ENCODE measurements at places on chromosomes 1 and 21.

- DNase-seq: no peak
These were observed 29.7 kb downstream of the MRPL39 start for GRCh38 chr21:25577424-25578055.

DNA sequence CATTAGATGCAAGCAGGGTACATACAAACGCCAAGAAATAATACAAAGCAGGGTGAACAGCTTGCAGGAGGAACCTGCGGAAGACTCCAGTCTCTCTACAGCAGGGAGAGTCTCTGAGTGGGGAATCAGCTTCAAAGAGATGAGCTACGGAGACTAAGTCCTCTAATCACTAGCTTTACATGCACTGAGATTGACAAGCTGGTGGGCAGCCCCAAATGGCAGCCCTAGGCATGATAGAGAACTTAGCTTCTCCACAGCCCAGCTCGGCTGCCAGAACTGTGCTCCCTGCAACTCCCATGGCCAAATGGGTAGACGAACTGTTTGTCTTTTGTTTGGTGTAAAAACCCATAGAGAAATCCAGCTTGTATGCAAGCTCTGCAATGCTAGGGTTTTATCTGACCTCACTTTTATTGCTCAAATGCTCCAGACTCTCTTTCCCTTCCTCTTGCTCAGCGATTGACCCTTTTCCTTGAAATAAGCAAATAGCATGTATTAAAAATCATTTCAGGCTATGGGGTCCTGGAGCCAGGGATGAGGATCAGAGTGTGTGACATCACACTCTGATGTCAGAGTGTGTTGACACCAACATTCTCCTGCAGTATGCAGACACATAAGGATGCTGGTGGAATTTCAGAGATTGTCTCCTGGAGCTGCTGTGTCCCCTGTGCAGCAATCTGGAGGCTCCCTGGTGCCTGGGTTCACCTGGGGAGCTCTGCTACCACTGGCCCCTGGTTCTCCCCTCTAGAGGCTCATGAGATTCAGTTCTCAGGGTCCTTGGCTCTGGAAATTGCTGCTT is 238.5 kb downstream of the TTLL7 start:
- DNase-seq: no peak

GRCh38 chr21:42431196-42431595 is 27.5 kb downstream of the UBASH3A start:
- DNase-seq: no peak

DNA sequence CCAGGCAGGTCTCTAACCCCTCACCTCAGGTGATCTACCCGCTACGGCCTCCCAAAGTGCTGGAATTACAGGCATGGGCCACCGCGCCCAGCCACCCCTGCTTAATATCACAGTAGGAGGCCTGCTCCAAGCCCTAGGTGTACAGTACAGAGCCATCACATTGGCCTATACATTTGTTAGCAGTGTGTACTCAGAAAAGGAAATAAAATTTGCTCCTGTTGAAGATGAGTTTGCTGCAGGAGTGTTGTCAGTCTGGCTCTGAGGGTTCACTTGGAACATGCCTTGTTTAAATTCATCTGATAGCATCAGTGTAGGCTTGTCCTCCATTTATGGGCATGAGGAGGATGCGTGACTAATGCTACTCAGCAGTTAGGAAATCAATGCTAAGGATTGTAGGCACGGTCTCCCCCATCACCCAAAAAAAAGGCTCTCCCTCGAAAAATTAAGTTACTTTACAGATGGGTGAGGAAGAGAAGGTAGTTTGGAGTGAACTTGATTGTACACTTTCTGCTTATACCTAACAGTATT is 4.6 kb upstream of the ENAH start:
- peak; percentile 91 for DNase-seq

DNA sequence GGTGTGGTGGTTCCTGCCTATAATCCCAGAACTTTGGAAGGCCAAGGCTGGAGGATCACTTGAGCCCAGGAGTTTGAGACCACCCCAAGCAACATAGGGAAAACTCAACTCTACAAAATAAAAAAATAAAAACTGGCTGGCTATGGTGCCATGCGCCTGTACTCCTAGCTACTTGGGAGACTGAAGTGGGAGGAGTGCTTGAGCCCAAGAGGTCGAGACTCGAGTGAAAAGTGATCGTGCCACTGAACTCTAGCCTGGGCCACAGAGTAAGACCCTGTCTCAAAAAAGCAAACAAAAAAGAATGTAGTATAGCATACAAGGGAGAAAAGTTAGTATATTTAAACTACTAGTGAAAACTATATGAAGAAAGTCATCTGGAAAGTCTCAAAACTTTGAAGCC is 66.7 kb downstream of the ARID4B start:
- no peak for DNase-seq

GRCh38 chr1:48077795-48078222 is 80.6 kb upstream of the TRABD2B start:
- DNase-seq: no peak

Measured in PC-3 (cell line).